Mesendoderm (in vitro differentiated cells): ENCODE measurements at places on chromosomes 5 and 9.

GRCh38 chr9:108876425-108876824 is 14.4 kb downstream of the ACTL7A start:
- no peak for DNase-seq

- no peak for DNase-seq
These were observed 218.4 kb downstream of the ADAMTS6 start for GRCh38 chr5:65263321-65263720.

DNA sequence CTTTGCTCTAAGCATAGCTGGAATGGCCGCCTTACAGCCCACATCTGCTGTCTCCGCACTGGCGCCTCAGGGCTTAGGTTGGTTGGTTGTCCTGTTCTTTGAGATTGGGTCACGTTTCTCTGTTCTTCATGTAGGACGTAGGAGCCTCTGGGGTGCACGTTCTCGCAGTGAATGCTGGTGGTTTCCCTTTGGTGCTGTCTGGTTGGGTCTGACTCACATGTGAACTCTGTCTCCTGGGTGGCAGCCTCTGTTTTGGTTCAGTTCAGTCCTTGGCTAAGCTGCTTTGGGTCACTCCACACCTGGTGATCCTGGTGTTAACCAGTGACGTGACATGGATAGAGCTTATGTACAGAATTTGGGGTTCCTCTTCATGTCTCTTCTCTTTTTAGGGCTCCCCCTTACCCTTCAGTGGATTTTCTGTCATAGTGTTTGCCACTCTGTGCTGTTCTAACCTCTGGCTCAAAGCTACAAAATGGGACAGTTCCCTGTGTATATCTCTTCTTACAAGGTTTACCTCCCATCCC is 12.6 kb upstream of the LPCAT1 start:
- DNase-seq: no peak

DNA sequence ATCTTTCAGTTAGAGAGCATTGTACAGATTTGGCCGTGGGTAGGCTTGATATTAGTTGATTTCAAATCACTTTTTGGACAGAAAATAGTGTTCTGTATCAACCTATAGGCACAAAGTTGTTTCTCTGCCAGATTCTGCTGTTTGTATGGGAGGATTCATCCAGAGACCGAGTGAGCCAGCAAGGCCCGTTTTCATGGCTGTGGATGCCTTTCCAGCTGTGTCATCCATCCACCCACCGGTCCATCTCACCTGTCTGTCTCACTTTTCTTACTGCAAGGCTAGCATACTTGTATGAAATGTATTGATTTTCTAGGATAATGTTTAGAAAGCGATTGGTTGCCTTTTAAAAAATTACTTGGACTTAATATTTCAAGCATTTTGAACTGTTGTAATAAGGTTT is 34.4 kb downstream of the ICE1 start:
- no peak for DNase-seq

DNA sequence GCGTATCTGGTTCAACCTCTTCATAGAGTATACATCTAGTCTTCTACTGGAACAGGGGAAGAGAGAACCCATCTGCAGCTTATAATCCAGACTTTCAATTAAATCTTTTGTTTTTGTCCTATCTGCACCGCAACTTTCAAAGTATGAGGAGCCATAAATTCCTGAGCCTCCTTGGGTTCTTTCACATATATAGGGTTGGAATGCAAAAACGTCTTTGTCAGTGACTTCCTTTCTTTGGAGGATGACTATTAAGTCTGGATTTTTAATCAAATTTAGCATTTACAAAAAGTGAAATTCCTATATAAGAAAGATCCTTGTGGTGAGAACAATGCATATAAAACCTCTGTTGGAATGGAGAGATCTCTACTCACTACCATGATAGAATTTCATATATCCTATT is 370.8 kb downstream of the TMEM38B start:
- DNase-seq: no peak

DNA sequence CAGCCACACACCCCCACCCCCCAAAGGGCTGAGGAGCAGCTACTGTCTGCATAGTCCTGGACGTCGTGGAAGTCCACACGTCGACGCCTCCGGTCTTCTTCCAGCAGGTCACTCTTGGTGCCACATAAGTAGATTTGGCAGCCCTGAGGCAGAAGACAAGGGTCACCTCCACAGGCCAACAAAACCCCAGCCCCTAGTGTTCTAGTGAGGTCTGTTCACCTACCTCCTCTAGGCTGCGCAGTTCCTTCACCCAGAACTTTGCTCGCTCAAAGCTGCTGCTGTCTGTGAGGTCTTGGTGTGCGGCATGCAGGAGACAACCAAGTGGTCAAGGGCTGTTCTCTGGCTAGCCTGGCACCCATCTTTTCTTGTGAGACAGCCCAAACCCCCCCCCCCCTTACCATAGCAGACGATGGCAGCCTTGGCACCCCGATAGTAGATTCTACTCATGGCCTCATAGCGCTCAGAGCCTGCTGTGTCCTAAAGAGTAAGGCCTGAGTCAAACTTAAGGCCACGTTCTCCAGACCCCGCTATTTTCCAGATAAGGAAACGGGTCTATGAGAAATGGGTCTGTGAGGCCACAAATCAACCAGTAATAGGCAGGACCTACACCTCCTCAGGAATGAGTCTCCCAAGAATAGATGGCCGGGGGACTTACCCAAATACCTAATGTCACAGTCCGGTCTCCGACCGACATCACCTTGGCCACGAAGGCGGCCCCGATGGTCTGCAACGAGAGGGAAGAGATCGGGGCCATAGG is 987 bp downstream of the RAB24 start:
- peak; percentile 59 for DNase-seq

GRCh38 chr5:111743988-111744387 is 13.0 kb downstream of the NREP start:
- no peak for DNase-seq

DNA sequence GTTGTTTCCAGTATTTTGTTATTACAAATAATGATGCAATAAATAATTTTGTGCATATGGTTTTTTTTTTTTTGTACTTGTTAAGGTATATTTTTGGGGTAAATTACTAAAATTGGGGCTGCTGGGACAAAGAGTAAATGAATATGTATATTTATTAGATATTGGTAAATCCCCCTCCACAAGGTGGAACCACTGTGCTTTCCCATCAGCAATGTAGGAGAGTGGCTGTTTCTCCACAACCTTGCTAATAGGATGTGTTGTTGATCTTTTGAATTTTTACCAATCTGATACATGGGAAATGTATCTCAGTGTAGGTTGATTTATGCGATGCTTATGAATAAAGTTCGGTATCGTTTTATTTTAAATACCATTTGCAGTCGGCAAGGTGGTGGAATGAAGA is 118.1 kb downstream of the TRPM3 start:
- DNase-seq: peak; percentile 18

DNA sequence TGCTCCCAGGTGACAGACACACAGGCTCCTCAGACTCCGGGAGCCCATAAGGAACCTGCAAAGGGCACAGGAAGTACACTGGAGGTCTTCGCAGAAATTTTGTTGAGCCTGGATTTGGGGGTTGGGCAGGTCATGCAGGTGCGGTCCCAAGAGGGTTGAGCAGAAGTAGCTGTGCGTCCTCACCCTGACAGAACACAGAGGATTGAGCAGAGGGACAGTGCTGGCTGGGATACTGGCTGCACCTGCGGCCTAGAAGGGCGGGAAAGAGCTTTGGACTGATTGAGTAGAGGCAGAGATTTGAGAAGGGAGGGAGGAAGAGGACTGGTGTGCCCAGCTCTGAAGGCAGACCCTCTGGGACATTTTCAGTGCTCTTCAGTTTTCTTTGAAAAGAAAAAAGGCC is 65.4 kb downstream of the PTPDC1 start:
- DNase-seq: no peak

GRCh38 chr9:78030553-78031443 is 813 bp downstream of the GNAQ start:
- DNase-seq: peak; percentile 79

DNA sequence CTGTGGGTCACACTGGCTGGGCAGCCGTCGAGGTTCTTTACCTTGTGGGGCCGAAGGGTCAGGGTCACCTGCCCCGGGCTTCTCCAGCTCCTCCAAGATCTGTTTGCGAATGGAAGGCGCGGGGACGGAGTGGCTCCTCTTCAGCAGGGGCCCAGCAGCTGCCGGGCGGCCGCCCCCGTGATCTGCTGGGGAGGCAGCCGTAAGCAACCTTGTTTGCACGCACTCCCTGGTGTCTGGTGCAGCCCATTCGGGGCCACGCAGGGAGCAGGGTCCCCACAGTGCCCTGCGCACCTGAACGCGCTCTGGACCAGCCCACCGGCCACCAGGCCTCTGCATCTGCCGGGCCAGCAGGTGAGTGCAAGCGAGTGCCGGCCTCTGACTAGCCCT is 34.9 kb downstream of the PNPLA7 start:
- DNase-seq: no peak

DNA sequence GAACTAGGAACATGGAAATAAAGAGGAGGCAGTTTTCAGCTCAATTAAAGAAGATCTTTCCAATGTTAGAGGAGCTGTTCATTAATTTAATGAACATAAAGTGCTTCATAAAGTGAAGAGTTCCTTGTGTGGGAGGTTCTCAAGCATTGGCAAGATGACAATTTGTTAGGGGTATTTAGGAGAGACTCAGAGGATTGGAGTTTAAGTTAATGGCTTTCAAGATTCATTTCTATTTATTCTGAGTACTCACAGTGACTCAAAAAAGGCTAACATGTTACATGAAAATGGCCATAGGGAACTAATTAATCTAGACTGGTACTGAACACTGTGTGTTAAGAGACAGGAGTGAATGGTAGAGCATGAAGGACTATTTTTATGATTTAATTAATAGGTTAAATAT is 55.4 kb upstream of the CDH12 start:
- DNase-seq: no peak

- DNase-seq: no peak
These were observed 97.0 kb upstream of the TARS1 start for GRCh38 chr5:33343676-33344327.

GRCh38 chr9:137253717-137254623 is 1.2 kb upstream of the NELFB start:
- DNase-seq: no peak

GRCh38 chr9:125509476-125509875 is 197.5 kb downstream of the MAPKAP1 start:
- no peak for DNase-seq

DNA sequence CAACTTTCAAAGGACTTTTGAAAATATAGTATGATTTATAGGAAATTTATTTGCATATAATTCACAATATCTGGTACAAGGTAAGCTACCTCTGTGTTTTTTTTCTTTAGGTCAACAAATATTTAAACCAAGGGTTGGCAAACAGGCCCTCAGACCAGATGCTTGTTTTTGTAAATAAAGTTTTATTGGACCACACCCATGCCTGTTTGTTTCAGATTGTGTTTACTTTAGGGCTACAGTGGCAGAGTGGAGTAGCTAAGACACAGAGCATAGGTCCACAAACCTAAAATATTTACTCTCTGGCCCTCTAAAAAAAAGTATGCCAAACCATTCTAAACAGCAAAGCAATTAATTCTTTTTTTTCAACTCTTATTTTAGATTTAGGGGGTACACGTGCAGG is 119.7 kb upstream of the CCDC152 start:
- no peak for DNase-seq

GRCh38 chr9:138119202-138120027 is 241.8 kb downstream of the CACNA1B start:
- no peak for DNase-seq

DNA sequence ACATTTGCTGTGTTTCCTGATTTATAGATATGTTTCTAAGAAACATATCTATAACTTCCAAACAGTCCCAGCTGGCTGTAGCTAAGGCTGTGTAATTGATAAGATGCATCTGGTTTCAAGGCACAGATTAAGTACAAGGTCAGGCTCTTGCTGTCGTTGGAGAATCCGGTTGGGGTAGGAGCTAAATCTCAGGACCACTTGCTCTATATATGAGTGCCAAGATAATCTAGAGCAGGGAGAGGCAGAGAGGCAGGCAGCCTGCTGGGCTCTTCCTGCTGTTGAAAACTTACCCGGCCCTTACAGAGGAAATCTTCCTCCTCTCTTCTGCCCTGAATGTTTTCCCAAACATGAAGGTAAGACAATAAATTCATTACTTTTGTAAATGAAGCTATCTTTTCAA is at the start of gene C7:
TSS of gene C7 (plus strand) at position 234 of the 400 bp plus-strand sequence. CDS start at position 348, 114 bp downstream.
- peak; percentile 29 for DNase-seq

DNA sequence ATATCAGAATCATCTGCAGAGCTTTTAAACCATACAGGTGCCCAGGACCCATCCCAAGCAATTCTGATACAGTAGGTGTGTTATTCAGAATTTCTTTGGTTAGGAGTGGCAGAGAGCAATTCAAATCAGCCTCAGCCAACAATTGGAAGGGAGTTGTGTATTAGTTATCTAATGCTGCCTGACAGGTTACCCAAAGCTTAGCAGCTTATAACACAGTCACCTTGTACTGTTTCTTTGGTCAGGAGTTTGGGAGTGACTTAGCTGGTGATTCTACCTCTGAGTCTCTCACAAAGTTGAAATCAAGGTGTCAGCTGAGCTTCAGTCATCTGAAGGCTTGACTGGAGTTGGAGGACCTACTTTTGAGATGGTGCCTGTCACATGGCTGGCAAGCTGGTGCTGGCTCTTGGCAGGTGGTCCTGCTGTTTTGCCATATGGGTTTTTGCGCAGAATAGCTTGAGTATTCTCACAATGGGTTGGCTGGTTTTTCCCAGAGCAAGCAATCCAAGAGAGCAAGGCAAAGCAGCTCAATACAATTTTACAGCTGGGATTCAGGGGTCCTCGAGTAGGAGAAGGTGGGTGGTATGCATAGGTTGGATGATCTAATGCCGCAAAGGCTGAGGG is 18.7 kb upstream of the CARNMT1 start:
- no peak for DNase-seq

GRCh38 chr5:115939059-115939458 is 23.2 kb upstream of the LVRN start:
- DNase-seq: peak; percentile 67
